ENCODE measurements at places on chromosomes 12 and 14.
A peak's percentile ranks its signal among the peaks of the same experiment; 100 is the strongest.

- no peak for DNase-seq
These were observed 106.0 kb downstream of the ITPR2 start for GRCh38 chr12:26726956-26727355.

GRCh38 chr12:89756194-89756584 is 47.6 kb upstream of the ATP2B1 start:
- DNase-seq, result no peak

DNA sequence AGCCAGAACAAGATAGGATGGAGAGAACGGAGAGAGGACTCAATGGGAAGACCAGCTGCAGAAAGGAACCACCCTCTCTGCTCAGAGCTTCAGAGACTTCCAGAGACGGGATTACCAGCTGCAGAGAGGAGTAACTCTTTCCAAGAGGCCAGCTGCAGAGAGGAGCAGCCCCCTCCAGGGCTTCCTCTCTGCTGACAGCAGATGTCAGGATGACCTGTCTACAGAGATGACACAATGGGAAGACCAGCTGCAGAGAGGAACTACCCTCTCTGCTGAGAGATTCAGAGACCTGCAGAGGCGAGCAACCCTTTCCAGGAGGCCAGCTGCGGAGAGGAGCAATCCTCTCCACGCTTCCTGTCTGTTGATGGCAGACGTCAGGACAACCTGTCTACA is 61.8 kb downstream of the KLRG1 start:
- no peak for DNase-seq

GRCh38 chr14:65263177-65263788 is 149.2 kb upstream of the FUT8 start:
- no peak for DNase-seq

DNA sequence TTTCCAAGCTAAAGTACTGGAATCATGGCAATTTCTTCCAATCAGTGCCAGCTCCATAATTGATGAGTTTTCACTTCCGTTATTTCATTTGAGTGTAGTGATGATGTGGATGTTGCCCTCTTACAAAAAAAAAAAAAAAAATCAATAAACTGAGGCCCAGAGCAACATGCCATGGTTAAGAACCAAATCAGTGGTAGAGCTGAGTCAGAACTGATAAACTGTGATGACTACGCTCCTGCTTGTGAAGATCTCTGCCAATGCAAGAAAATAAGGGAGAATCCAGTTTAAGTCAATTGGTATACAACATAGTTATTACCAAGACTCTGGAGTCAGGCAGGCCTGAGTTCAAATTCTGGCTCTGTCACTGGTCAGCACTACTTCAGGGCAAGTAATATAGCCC is 102.7 kb downstream of the GPR135 start:
- no peak for DNase-seq

DNA sequence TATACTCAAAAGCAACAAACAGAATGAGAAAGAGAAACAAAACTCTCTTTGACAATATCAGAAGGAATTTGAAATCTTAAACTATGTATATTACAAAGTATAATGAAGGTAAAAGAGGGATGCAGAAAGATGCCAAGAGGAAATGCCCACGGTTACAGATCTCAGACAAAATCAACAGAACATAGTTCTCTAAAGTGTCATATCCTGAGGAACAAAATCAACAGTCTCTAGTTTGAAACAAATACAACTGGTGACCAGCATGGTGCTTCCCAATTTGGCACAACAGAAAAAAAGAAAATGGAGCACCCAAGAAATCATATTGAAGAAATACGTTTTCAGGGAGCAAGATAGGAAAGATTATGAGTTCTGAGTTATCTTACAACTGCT is 116.5 kb downstream of the METTL25 start:
- no peak for DNase-seq

GRCh38 chr14:32167907-32168306 is 33.9 kb upstream of the RNU6-7 start:
- DNase-seq, result no peak

- no peak for DNase-seq
These were observed 26.7 kb downstream of the SPX start for GRCh38 chr12:21552635-21553328.

GRCh38 chr12:131499160-131499863 is 211.6 kb upstream of the SFSWAP start:
- DNase-seq, result no peak

DNA sequence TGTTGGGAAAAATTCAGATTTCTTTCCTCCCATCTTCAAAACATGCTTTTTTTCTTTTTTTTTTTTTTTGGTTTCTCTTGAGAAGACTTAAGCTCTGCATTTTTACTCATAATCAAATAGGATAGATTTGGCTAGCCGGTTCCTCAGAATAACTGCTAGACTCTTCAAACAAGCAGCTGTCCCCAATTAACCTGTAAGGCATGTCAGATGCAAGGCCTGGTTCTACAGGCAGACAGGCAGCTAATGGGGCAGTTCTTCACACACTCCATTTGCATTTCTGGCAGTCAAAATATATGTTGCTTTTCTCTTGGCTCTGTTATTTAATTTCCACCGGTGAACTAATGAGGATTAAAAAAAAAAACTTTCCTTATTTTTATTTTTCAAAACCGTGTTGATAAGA is 228.0 kb upstream of the ATP2B1 start:
- DNase-seq, result no peak

GRCh38 chr12:41530441-41530840 is 342.3 kb downstream of the PDZRN4 start:
- no peak for DNase-seq

- no peak for DNase-seq
These were observed 127.5 kb downstream of the AACS start for GRCh38 chr12:125192690-125193221.

DNA sequence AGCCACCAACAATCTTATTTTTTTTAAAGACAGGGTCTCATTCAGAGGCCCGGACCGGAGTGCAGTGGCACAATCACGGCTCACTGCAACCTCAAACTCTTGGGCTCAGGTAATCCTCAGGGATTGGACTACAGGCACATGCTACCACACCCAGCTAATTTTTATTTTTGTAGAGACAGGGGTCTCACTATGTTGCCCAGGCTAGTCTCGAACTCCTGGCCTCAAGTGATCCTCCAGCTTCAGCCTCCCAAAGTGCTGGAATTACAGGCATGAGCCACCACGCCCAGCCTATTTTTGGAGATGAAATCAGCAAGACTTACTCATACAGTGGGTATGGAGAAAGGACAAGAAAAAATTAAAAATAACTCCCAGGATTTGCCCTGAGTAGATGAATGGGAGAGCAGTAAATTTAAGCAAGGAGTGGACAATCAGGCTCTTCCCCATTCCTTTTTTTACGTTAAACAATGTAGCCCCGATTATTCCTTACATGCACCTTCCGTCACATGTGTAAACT is 13.2 kb downstream of the FMNL3 start:
- DNase-seq, result no peak

GRCh38 chr14:73467377-73467776 is 9.0 kb upstream of the NUMB start:
- no peak for DNase-seq

- DNase-seq, result no peak
These were observed 21.4 kb downstream of the ACVR1B start for GRCh38 chr12:51972849-51973273.

DNA sequence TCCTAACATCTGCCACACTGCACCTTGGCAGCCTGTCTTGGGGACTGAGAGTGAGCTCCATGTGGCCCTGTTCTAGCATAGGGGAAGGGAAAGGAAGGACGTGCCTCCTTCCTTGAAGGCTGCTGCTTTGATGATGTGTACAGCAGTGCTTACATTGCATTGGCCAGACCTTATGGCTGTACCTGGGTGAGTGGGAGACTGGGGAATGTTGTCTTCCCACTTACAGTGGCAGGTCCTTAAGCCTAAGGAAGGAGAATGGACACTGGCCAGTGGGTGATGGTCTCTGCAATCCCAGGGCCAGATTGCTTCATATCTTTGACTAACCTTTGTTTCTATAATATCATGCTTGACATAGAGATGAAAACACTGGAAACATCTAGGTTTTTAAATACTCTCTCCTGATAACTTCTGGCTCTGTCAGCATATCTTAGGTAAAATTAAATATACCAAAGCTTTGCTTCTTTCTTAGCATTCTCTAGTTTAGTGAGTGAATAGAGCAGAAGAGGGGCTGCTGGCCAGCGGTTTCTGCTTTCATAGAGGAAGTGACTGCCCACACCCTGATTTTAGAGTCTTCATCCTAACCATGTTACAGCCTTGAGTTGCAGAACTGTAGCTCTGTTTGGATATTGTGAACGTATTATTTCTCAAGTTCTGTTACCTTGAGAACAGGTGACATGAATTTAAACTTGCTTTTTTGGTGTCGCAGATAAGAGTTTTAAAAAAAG is 27.2 kb downstream of the KLC1 start:
- DNase-seq, result no peak

GRCh38 chr12:43278541-43278832 is 273.5 kb downstream of the ADAMTS20 start:
- no peak for DNase-seq

DNA sequence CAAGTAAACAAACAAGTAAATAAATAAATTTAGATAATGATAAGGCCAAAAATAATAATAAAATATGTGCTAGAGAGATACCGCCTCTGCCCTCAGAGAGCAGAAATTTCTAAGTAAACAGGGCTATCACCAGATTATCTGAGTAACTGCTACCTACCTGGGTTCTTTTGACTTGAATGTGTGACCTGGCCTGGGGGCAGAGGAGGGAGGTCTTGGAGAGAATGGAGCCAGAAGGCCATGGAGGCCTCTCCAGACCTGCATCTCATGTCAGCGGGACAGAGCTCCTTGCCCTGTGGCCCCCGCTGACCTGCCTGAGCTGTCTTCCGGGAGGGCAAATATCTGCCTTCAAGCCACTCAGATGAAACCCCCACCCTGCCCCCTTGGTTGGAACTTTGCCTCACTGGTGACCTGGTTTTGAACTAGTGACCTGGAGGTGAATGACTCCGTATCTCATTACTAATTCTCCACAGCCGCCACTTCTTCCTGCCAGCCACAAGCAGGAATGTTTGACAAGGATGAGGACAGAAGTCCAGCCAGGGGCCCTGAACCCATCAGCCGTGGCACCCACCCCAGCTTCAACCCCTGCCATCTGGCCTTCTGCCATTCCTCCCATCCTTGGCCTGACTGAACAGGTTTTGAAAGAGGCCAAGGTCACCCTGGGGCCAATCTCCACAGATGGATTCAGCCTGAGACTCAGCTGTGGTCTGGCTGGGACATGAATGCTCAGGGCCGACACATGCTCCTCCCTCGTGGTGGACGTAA is 86.8 kb upstream of the PARP11 start:
- DNase-seq, result no peak

- peak; percentile 58 for DNase-seq
These were observed 72.5 kb downstream of the ITPK1 start for GRCh38 chr14:93042968-93043940.

GRCh38 chr14:98189062-98189461 is 1082.9 kb downstream of the BCL11B start:
- no peak for DNase-seq

DNA sequence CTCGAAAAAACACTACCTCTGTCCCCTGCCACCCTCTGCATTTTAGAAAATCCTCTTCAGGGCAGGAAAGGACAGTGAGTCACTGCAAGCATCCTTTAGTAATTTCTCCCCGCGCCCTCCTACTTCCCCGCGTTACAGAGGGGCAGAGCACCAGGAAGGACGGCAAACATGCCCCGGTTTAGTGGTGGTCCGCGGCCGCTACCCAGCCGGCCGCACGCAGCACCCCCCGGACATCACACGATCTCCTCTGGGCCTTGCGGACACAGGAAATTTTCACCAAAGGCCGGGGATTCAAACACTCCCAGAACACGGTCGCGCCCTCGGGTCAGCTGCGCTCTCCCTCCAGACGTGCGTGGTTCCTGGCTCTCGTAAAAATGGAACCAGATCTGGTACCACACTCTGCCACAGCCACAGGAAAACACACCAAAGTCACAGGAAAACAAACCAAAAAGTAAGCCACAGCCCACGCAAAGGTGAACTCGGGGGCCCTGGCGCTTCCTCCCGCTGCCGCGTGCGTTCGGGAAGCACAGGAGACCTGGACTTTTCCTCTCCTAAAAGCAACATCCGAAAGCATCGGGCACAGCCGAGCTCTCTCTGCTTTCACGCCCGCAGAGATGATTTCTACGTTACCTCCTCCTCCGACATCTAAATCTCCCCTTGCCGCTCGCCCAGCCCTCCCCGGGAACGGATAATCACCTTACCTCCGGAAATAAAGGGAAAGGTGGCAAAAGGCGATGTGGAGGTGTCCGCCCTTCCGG is 839 bp downstream of the SLC38A1 start:
- no peak for DNase-seq

DNA sequence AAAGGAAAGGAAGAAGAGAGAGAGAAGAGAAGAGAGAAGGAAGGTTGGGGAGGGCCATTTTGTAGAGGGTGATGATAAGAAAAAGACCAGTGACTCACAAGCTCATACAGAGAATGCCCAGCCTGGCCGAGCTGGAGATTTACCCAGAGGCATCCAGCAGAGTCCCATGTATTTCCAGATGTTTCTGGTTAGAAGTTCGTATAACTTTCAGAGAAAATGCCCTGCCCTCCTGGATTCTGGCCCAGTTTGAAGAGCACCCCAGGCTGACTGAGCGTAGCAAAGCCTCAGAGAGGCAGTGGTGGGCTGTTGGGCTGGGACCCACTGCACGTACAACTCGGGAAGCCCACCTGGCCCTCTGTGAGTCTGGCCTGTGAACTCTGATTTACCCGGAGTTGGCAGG is 221.8 kb downstream of the SLC41A2 start:
- DNase-seq, result no peak

- DNase-seq, result no peak
These were observed 1.8 kb downstream of the IGF1 start for GRCh38 chr12:102478405-102479098.

GRCh38 chr14:50345846-50346422 is 33.8 kb downstream of the DMAC2L start:
- no peak for DNase-seq

DNA sequence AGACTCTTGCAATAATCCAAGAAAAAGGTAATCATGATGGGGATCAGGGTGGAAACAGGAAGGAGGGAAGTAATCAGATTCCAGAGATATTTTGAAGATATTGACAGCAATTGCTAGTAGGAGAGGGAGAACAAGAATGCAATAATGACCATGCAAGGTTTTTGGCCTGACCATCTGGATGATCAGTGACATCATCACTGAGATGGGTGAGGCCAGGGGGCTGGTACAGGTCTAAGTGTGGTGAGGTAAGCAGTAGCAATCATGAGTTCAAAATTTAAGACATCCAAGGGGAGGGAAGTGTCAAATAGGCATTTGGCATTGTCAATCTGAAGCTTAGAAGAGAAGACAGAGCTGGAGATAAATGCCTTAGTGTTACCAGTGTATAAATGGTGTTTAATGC is 24.8 kb upstream of the CLMN start:
- DNase-seq, result no peak

GRCh38 chr12:52037248-52037861 is 13.9 kb upstream of the NR4A1 start:
- DNase-seq, result no peak
